Tibial nerve (tissue), 4 donors: ENCODE measurements at places on chromosomes 13 and 19.

DNA sequence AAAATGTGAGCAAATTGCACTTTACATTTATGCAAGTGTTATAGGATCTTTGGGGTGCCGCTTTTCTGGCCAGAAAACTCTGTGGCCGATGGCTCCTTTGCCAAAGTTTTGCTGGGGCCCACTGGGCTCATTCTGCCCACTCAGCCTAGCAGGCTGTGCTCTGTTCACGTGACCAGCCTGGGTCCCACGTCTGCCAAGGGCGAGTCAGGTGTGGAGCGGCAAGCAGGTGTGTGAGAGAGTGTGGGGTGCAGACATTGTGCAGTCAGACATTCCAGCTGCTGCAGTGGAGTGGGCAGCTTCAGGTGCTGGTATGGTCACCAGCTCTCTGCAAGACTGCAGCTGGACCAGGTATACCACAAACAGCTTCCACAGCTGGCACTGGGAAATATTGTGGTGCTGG, 2305.7 kb downstream of the PCDH9 start:
- H3K4me1 ChIP-seq: no peaks in the 10 kb centered on the region
- no peak for DNase-seq
- no peak overlapping the region for H3K4me3 ChIP-seq

GRCh38 chr19:4988770-4989251, 19.9 kb downstream of the KDM4B start:
- H3K4me3 ChIP-seq: no peak overlapping the region
- H3K27ac ChIP-seq: peak overlapping the region; percentile 16
- H3K4me1 ChIP-seq: no peaks in the 10 kb centered on the region
- no peak for DNase-seq
- no peaks in the 10 kb centered on the region for H3K27me3 ChIP-seq
- peaks cover 24% of the 10 kb centered on the region for H3K36me3 ChIP-seq

GRCh38 chr19:5503598-5503997, 48.4 kb downstream of the ZNRF4 start:
- no peak overlapping the region for H3K27ac ChIP-seq
- H3K4me1 ChIP-seq: no peaks in the 10 kb centered on the region
- peaks cover 7% of the 10 kb centered on the region for H3K27me3 ChIP-seq
- no peak for DNase-seq
- H3K4me3 ChIP-seq: no peak overlapping the region

DNA sequence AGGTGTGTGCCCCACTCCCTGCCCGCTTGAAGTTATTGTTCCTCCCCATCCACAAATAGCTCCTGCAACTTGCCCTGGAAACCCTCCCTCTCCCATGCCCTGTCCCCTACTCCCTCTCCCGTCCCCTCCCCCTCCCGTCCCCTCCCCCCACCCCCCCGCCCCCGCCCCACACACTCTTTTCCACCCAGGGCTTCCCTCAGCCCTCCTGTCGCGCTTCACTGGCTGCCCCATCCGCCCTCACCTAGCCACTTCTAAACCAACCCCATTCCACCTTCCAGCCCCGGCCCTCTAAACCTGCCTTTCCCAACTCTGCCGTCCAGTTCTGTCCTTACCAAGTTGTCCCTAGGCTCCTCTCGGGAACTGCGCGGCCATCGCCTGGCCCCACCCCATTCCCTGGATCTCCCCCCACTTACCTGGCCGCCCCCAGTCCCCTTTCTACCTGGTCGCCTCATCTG, 993 bp downstream of the RGL3 start:
- peaks cover 48% of the 10 kb centered on the region for H3K4me1 ChIP-seq
- peaks cover 60% of the 10 kb centered on the region for H3K27me3 ChIP-seq
- no peaks in the 10 kb centered on the region for H3K36me3 ChIP-seq
- peak overlapping the region; percentile 18 for H3K4me3 ChIP-seq
- peak overlapping the region; percentile 35 for H3K27ac ChIP-seq
- no peak for DNase-seq

DNA sequence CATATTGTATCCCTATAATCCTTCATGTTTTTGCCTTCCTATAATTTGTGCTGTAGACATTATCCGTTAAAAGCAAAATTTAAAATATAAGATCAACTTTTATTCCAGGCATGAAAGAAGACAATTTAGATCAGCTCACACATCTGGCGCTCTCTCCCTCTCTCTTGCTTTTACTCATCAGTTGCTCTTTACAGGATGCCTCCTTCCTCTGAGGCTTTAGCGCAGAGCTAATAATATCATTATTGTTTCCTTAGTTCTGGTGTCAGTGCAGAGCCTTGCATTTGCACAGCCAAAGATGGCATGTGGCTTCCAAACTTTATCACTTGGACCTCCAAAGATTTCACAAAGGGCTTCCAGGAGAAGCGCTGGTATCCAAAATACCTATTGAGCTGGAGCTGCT, 295.1 kb downstream of the FGF9 start:
- H3K27ac ChIP-seq: no peak overlapping the region
- no peak overlapping the region for H3K4me3 ChIP-seq
- DNase-seq: no peak
- no peaks in the 10 kb centered on the region for H3K36me3 ChIP-seq

GRCh38 chr19:1264801-1265614, 4.1 kb upstream of the CIRBP start:
- peaks cover 86% of the 10 kb centered on the region for H3K4me1 ChIP-seq
- no peaks in the 10 kb centered on the region for H3K36me3 ChIP-seq
- no peaks in the 10 kb centered on the region for H3K27me3 ChIP-seq

GRCh38 chr19:9823816-9824215, 3.9 kb upstream of the UBL5 start:
- H3K36me3 ChIP-seq: no peaks in the 10 kb centered on the region
- no peak overlapping the region for H3K27ac ChIP-seq
- H3K4me1 ChIP-seq: no peaks in the 10 kb centered on the region
- DNase-seq: no peak

DNA sequence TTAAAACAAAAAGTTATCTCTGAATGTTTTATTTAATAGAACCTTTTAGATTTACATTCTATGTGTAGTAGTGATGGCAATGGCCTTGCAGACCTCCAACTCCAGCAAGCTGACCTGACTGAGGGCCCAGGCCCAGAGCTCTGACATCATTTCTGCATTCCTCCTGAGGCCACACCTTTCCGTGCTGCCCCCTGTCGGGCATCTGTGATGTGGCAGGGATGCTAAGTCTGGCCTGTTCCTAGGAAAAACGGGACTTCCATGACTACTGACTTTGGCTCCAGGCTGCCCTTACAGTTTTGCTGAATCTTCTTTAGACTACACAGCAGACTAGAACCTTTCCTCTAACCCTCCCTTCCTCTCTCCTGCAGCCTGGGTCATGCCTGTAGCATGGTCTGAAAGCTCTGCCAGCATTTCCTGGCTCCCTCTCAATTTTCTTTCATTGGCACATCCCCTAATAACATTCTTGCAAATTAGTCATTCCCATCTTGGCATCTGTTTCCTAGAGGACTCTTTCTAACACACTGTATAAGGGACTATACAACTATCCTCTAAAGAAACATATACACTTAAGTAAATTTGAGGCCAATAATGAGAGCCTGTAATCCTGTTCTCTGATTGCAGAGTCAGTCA, 249.1 kb downstream of the GPC5 start:
- no peak overlapping the region for H3K4me3 ChIP-seq
- H3K4me1 ChIP-seq: no peaks in the 10 kb centered on the region
- no peaks in the 10 kb centered on the region for H3K27me3 ChIP-seq
- no peaks in the 10 kb centered on the region for H3K36me3 ChIP-seq
- no peak overlapping the region for H3K27ac ChIP-seq

GRCh38 chr13:42971691-42972347, 20.2 kb downstream of the EPSTI1 start:
- DNase-seq: no peak
- H3K4me1 ChIP-seq: no peaks in the 10 kb centered on the region
- no peaks in the 10 kb centered on the region for H3K36me3 ChIP-seq
- no peak overlapping the region for H3K4me3 ChIP-seq
- no peak overlapping the region for H3K27ac ChIP-seq
- no peaks in the 10 kb centered on the region for H3K27me3 ChIP-seq

DNA sequence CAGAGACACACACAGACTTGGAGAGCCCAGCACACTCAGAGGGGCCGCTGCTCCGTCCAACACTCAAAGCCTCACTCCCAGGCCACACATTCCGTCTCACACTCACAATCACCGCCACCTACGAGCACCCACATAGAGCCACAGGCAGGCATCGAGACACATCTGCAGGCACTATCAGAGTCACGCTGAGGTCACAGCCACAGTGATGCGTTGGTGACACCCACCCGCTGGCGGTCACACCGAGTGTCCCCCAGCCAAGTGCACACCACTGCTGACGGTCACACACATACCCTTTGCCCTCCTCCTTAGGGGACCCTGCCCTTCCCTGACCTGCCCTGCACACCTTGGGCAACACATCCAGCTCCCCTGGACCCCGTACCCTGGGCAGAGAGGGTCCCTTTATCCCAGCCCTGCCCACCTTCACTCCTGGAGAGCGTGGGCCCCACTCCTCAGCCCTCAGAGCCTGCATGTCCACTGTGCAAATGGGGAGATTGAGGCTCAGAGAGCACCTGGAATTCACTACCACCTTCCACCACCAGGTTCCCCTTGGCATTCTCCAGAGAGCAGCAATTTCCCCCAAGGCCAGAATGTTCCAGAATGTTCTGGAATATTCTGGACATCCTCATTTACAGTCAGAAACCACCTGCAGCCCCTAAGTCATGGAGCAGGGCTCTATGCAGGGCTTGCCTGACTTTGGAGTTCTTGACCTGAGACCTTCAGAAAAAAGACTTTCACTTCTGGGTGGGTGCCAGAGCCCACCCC, 5.4 kb downstream of the FUT5 start:
- H3K36me3 ChIP-seq: no peaks in the 10 kb centered on the region
- H3K4me3 ChIP-seq: no peak overlapping the region
- H3K27me3 ChIP-seq: no peaks in the 10 kb centered on the region
- H3K4me1 ChIP-seq: no peaks in the 10 kb centered on the region
